ENCODE measurements at places on chromosomes 1 and 21.

GRCh38 chr1:33438364-33439160, 7.7 kb upstream of the PHC2 start:
- DNase-seq = no peak

- peak; percentile 30 for DNase-seq
These were observed 34.1 kb upstream of the AHCYL1 start for GRCh38 chr1:109950509-109950908.

- DNase-seq = no peak
These were observed 63.9 kb downstream of the GRIK1 start for GRCh38 chr21:29875873-29876272.

DNA sequence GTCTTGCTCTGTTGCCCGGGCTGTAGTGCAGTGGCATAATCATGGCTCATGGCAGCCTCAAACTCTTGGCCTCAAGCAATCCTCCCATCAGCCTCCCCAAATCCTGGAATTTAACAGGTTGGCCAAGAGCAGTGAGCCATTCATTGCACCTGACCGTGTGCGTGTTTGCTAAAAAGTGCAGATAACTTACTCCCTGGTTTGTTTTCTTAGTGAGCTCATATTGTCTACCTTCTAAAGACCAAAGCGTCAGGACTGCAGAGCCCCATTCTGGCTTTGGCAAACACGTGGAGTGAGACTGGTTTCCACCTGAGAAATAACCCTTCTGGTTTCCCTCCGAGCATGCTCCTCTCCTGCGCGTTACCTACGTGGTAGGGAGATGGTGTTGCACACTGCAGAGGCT, 32.2 kb upstream of the CA6 start:
- no peak for DNase-seq

- DNase-seq = no peak
These were observed 50.3 kb upstream of the DPH5 start for GRCh38 chr1:101075926-101076325.

- no peak for DNase-seq
These were observed 15.9 kb downstream of the CLDN8 start for GRCh38 chr21:30200000-30200399.

DNA sequence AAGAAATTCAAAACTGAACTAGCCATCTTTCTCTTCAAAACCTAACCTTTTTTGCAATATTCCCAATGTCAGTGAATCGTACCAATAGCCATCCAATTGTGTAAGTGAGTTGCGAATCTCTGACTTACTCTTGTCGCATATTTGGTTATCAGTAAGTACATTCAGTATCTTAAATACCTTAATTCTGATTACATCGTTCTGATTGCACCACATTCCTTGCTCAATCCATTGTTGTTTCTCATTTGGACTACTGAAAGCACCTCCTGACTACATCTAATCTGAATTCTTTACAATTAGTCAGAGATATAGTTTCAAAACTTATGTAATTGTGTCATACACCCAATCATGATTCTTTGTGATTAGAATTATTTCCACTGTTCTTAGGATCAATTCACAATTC, 16.8 kb upstream of the BRINP3 start:
- no peak for DNase-seq

GRCh38 chr1:11602424-11602823, 51.8 kb downstream of the FBXO2 start:
- no peak for DNase-seq

DNA sequence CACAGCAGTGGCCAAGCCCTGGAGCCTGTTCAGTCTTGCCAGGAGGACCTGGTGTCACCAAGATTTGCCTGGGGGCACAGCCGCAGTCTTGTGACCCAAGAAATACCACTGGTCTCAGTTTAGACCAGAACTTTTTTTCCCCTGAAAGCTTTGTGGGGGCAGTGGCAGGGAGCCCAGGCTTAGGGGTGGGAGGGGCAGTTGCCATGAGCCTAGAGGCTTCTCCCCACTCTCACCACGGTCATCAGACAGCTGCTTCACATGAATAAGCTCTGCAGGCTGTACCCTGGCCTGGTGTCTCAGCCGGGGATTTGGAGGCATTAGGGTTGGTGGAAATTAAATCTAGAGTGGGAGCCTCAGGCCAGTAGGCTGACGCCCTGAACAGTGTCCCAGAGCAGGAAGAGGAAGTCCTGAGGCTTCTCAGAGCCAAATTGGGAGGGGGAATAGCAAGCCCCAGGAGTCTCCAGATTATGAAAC, 73.7 kb downstream of the SLC16A1 start:
- peak; percentile 31 for DNase-seq

- DNase-seq = no peak
These were observed 120.3 kb upstream of the VAMP3 start for GRCh38 chr1:7650801-7651200.

- no peak for DNase-seq
These were observed 8.7 kb upstream of the COL6A1 start for GRCh38 chr21:45972716-45973474.

DNA sequence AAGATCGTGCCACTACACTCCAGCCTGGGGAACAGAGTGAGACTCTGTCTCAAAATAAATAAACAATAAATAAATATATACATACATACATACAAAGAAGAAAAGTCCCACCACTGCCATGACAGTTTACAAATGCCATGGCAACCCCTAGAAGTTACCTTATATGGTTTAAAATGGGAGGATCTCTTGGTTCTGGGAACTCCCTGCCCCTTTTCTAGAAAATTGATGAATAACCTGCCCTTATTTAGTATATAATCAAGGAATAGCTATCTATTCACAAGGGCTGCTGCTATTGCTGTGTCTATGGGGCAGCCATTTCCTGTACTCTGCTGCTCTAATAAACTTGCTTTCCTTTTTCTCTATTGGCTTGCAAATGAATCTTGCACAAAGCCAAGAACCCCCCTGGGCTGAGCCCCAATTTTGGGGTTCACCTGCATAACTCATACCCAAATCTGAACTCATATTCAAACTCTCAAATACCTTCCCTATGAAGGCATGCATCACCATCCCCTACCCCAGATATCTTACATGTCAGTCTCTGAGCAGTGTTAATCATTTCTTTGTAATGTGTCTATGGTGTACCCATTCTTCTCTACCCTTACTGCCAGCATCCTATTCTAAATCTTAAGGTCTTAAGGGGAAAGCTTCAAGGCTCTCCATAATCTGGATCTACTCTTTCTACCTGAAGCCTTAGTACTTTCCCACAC, 9.0 kb downstream of the GON4L start:
- peak; percentile 48 for DNase-seq

DNA sequence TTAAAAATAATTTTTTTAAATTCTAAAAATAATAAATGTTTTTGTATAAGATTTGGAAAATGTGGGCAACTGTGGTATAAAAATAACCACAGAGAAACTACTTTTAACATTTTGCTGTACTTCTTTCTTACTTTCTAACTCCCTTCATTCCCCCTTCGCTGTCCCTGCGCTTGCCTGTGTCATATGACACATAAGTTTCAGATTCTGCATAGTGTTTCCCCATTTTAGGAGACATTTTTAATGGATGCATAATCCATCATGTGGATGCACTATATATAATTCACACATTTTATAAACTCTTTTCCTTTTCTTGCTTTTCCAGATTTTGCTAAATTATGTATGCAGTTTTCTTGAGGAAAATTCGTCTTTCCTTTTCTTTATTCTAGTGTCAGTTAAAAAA, 16.3 kb downstream of the ATG4C start:
- DNase-seq = peak; percentile 27

- DNase-seq = peak; percentile 46
These were observed 2.4 kb upstream of the ELAPOR1 start for GRCh38 chr1:109111386-109112055.

- no peak for DNase-seq
These were observed 3.2 kb downstream of the LYPLA2 start for GRCh38 chr1:23793861-23794731.

DNA sequence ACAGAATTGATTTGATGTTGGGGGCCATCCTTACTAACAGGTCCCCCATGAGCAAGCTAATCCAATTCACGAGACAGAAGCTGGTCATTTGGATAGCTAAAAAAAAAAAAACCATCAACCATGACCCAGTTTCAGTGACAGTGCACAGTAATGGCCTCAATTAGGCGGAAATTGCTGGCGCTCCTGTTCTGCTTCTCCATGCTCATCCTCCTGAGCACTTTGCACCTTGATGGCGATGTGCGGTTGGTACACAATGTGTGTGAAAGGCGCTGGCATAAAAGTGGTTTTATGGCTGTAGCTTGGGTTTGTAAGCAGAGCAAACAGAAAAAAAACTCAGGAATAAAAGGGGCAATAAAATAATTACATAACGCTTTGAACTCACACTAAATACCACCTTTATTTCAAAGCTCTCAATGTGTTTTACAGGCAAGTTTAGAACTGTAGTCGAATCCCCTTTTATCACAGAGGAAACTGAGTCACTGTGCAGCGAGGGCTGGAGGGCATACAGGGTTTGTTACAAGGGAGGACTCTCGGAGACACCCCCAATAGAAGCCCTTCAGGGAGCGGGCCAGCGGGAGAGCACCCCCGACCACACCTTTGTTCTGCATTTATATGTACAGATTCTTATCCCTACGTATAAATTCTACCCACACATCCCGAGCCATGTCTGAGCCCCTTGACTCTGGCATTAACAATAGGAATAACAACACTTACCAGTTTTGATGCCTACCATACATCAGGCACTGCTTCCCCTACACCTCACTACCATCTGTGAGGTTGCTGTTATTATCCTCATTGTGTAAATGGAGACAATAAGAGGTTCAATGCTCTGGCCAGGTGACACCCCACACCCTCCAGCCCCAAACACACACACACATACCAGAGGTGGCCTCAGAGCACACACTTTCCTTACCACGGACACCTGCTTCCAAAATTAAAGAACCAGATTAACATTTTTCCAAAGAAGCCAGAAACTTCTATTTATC, 213.5 kb upstream of the IRF2BP2 start:
- no peak for DNase-seq

GRCh38 chr1:225468270-225469020, 40.6 kb upstream of the LBR start:
- no peak for DNase-seq

DNA sequence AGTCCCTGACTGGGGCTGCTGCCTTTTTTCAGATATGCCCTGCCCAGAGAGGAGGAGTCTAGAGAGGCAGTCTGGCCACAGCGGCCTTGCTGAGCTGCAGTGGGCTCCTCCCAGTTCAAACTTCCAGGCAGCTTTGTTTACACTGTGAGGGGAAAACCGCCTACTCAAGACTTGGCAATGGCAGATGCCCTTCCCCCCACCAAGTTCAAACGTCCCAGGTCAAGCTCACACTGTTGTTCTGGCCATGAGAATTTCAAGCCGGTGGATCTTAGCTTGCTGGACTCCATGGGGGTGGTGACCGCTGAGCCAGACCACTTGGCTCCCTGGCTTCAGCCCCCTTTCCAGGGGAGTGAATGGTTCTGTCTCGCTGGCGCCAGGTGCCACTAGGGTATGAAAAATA, 18.3 kb upstream of the C1orf53 start:
- no peak for DNase-seq

- no peak for DNase-seq
These were observed 247.9 kb downstream of the AMY1C start for GRCh38 chr1:103997631-103998030.

- no peak for DNase-seq
These were observed 289.0 kb upstream of the VAMP3 start for GRCh38 chr1:7482077-7482476.

DNA sequence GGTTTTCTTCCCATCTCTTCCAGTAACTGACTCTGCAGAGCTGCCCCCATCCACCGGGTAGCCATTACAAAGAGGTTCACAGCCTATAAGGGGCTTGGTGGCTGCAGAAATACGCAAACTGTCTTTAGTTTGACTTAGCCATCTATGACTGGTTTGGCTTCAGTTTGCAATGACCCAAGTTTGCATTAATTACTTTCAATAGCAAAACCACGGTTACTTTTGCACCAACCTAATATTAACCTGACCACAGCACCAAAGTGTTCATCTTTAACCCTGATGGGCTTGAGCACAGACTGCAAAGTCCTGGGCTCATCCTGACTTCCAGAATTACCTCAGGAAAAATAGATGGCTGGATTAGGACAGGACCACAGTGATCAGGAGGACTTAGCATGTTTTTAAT, 2.2 kb upstream of the HAO2 start:
- no peak for DNase-seq

DNA sequence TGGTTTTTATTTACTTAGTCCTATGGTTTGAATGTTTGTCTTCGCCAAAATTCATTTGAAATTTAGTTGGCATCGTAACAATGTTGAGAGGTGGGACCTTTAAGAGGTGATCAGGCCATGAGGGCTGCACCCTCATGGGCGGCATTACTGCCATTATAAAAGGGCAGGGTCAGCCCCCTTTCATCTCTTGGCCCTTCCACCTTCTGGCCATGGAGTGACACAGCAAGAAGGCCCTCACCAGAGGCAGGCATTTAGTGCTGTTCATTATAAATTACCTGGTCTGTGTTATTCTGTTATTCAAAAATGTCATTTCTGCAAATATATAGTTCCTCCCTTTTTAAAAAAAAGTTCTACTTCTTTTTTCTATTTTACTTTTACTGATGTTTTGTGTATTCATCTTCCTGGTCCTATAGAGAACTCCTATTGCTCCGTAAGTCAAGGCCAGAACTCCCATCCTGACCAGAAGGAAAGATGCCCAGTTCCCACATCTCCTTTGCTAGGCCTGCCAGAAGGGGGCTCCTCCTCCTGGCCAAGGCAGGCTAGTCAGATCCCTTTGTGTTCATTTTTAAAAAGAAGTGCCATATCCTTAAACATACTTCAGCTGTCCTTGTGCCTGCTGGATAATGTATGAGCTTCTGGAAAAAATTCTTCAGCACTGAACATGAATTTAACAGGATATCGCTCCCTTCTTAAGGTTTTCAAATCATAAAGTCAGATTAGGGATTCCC, 10.0 kb upstream of the LBR start:
- peak; percentile 41 for DNase-seq

GRCh38 chr1:61519631-61520030, 205.3 kb downstream of the TM2D1 start:
- DNase-seq = no peak

DNA sequence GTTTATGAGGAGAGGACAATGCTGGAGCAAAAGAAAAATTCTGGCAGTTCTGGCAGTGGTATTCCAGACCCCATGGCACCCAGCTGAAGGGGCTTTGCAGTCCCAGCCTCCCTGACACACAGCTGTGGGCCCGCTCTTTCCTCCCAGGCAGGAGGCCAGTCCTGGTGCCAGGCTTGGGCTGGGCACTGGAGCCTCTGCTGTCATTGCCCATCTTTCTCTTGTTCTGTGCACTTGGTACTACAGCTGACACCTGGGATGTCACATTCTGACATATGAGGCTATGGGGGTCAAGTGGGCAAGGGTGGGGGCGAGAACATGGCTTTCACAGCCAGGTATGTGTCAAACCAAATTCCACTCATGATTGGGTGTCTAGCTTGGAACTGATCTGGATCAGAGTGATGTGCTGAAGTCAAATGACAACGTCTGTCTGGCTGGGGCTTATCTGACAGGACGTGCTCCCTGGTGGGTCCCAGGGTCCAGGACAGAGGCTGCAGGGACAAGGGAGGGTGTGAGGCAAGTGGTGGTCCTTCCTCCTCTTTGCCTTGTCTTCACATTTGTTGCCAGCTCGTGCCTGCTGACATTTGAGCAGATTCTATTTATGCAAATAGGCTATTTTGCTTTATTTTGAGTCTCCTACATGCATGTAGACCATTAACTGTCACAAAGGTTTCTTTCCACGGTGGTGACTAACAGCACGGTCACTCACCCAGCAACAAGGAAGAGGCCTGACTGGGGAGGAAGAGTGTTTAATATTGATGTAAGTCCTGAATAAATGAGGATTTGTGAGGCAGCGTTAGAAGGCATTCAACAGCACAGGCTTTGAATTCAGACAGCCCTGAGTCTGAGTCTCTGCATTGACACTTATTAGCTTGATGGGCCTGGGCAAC, 336.3 kb downstream of the PBX1 start:
- no peak for DNase-seq

GRCh38 chr1:225915538-225915991, 8.5 kb downstream of the PYCR2 start:
- DNase-seq = peak; percentile 20
